Head of caudate nucleus (tissue), 42 donors: ENCODE measurements at places on chromosomes 16 and 17.

GRCh38 chr17:44065668-44066203 is 735 bp downstream of the LSM12 start:
- no peak for DNase-seq

DNA sequence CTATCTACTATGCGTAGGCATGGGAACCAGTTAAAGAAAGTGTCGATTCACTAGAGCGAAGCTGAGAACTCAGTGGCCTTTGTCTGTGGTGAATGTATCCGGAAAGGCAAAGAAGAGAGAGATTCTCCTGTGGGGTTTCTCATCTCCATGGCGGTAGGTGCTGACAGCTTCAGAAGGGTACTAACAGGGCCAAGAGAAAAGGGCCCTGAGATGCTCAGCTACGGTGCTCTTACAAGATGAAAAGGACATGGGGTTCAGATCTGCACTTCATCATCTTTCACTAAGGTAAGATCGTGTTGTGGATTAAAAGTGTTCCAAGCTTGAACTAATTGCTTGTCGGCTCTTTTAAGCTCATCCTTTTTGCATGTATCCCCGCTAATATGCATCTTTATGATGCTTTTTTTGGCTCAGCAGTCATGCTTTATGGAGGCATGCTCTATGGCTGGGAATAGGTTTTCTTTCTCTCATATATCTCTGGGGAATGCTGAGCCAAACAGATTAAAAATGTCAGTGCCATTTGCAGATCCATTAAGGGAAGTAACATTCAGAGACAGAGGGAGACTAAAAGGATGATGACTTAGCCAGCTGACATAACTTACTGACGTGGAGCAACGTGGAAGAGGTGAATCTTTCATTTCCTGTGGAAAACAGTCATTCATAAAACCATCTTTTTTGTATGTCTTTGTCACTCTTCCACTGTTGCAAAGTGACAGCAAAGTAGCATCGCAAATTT is 29.9 kb downstream of the KCNJ16 start:
- no peak for DNase-seq

- DNase-seq, result no peak
Observed at GRCh38 chr16:87684106-87684677, 81.6 kb downstream of the KLHDC4 start.

- DNase-seq, result no peak
Observed at GRCh38 chr17:63358111-63358839, 87.8 kb downstream of the CYB561 start.

GRCh38 chr16:46736695-46737094 is 11.4 kb downstream of the MYLK3 start:
- DNase-seq, result no peak

- no peak for DNase-seq
Observed at GRCh38 chr17:72512649-72513556, 392.1 kb downstream of the SOX9 start.

DNA sequence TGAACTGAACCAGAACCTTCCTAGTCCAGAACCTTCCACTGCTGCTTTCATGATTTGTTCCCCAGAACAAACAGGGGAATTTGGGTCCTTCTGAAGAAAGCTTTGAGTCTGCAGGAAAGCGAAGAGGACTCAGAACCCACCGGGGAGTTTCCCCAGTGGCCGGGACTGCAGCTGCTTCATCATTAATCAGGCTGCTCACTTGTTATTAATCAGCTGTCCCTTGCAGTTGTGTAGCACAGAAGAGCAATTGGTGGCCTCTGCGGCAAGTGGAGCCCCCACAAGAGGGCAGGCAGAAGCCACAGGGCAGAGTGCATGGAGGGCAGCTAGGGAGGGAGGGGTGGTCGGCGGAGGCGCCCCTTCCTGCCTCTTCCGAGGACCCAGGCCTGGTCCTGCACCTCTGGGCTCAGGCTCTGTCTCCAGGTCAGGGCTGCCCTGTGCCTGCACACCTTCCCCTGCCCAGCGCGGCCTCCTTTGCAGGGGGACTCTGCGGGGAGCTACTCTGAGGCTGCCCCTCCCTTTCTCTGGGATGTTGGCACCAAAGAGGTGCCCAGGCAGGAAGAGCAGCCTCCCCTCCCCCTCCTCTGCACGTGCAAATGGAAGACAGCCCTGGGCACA is 6.9 kb downstream of the CCL17 start:
- DNase-seq, result no peak

DNA sequence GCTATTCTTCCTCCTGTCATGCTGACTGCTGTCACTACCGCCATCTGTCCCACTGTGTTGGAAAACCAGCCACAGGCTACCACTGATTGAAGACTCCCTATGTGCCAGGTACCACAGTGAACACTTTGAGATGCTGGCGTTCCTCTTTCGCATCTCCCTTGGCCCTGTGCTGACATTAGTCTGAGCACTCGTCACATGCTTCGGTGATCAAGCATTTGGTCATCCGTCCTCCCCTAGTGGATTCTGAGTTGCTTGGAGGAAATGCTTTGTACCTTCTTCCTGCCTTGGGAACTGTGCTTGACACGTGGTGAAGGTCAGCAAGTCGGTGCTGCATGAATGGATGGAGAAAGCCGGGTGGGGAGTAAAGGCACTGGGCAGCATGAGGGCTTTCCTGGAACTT is 260.1 kb downstream of the SNX29 start:
- no peak for DNase-seq

DNA sequence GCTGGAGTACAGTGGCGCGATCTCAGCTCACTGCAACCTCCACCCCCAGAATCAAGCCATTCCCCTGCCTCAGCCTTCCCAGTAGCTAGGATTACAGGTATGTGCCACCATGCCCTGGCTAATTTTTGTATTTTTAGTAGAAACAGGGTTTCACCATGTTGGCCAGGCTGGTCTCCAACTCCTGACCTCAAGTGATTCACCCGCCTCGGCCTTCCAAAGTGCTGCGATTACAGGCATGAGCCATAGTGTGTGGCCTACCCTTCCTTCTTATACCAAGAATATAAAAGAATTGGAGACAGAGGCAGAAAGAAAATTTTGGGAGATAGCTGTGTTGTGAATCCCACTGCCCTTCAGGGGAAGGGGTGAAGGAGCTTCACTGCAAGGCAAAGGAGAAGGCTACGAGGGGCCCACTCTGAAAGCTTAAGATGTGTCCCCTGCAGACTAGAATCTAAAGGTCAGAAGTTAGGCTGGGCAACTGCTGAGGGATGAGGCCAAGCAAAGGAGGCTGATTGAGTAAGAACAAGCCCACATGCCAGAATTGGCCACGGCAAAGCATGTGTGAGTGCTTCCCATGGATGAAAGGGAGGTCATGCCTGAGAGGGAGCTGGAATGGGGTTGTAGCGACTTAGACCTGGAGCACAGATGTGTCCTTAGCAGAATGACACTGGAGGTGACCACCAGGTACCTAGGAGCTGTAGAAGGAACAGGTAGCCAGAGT is 8.4 kb upstream of the CRYBA1 start:
- DNase-seq, result no peak

GRCh38 chr17:44971776-44972483 is 3.8 kb upstream of the C1QL1 start:
- peak; percentile 50 for DNase-seq

DNA sequence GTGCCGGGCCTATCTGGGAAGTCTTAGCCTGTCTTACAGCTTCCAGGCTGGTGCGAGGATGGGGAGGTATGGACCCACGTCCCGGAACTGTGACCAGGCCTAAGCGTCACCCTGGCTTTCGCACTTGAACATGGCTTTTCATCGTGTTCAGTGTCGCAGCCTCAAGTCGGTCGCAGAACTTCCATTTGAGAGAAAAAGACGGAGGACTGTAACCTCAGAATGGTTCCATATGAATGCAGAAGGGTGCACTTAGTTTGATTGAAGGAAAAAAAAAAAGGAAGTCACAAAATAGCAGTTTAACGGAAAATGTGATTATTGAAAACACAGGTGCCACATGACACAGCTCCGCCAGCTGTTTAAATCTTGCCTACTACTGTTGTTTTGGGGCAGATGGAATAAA is 30.2 kb upstream of the JPT2 start:
- no peak for DNase-seq

- DNase-seq, result peak; percentile 83
Observed at GRCh38 chr16:14003074-14003570, 68.0 kb upstream of the MRTFB start.

DNA sequence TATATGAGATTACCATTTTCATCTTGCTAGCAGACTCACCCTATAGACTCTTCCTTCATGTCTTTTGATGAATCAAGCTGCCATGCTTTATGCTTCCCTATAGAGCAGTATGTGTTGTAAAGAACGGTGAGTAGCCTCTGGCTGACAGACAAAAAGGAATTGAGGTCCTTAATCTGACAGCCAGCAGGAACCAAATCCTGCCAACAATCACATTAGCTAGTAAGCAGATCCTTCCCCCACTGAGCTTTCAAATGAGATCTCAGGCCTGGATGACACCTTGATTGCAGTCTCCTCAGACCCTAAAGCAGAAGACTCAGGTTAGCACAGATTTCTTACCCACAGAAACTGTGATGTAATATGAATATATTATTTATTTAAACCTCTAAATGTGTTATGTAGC is 577.0 kb downstream of the CDH11 start:
- DNase-seq, result no peak

GRCh38 chr17:81890447-81891302 is 711 bp downstream of the ALYREF start:
- DNase-seq, result no peak

DNA sequence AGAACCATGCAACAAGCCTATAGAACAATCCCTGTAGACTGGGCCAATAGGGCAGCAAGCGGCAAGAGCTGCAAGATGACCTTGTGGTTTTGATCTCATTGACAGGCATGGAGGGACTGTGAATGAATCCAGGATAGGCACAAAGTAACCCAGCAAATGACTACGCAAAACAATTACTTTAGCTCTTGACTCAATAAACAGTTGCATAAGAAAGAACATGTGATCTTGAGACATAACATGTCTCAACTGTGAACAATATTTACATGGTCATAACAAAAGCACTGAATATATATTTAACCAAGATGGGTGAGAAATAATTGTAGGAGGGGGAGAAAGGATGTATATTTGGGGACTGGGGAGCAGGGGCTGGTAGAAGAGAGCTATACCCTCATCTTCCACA is 313.7 kb upstream of the CDH5 start:
- DNase-seq, result no peak

DNA sequence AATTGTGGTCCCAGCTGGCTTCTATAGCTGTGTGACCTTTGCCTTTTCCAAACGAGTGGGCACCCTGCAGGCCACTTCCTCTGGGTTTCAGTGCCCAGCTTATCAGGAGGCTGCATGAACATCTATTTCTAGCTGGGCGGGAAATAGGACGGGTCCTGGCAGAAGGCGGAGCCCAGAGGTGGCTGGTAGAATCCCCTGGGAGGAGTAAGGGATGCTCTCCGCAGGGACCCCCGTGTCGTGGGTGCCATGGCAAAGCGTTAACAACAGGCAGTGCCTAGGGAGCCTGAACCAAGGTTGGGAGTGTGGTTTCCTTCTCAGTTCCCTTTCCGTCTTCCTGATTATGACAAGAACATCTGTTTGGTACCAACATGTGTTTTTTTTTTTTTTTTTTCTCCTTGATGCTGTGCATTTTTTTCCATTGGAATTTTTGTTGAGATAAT is 58.2 kb downstream of the PLCG2 start:
- no peak for DNase-seq

DNA sequence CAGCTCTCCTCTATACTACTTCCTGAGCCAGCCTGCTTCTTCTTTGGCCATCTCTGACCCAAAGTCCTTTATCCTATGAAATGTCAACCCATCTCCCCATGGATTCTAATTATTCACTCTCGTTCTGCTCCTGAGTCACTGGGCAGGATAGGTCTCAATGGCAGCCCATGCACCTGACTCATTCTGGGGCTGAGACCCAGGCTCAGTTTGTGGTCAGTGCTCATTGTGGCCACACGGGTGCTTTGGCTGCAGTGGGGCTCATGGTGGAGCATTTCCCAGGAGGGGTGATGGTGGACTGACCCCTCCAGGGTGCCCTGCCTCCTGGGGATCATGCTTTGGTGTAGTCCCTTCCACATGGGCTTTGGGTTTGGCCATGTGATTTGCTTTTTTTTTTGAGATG is 154.8 kb upstream of the WSCD1 start:
- DNase-seq, result no peak

DNA sequence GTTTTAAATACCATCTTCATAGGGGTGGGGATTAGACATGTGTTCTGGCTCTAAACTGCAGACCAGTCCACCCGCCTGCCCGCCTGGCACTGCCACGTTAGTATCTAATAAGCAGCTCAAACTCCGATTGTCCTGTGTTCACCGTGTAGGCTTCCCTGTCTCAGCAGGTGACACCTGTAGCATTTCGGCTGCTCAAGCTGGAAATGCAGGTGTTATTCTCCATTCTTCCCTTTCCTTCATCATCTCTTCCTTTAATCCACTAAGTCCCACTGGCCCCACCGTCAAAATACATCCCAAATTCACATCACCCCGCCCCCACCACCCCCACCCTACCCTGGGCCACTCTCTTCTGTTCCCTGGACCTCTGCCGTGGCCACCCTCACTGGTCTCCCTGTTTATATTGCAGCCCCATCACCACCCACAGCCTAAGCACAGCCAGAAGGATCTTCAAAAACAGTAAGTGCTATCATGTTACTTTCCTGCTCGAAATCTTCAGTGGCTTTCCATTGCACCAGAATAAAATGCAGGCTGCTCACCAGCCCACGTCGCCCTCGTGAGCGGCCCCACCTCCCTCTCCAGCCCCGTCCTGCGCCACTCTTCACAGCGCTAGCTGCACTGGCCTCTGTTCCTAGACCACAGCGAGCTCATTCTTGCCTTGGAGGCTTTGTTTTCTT is 65.1 kb downstream of the RTN4RL1 start:
- DNase-seq, result no peak

DNA sequence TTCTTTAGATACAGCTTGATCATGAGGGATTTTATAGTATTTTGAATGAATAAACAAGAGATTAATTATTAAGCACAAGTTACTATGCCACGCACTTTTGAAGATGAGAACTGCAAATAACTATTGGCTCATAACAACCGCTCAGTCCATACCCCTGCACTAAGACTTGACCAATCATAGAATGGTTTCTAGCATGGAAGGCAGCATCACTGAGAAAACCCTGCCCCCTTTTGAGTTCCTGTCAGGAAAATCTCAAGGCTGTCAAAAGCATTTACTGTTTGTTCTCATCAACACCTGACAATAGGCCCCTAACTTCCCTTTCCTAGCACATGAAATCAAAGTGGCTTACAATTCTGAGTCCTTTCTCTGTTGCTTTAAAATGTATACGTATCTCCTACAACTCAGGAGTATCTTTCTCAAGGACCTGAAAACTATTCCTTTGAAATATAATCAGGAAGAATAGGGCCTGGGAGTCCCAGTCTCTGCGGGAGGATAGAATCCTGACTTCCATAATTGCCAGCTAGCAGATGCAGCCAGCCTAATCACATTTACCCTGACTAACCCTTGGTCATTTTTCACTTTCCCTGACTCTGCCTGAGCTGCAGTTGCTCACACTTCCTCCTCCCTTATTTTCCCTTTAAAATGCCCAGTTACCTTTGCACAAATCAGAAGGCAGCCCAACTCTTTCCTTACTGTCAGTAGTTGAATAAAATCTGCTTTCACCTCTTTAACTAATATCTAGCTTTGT is 9.1 kb upstream of the MMD start:
- no peak for DNase-seq

DNA sequence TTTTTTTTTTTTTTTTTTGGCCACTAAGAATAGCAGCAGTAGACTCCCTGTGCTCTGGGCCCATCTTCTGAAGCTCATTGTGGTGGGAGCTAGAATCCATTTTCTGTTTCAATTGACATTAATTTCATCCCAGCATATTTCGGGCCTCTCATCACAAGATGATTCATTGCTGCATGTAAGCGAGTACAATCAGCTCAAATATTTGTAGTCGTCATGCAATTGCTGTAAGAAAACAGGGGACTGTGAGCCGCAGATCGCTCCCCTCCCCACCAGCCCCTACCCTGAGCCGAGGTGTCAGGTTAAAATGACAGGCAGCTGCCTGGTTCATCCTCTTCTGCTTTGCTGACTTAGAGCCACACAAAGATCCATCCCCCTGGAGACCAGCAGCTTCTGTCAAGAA is 358.8 kb upstream of the CDH5 start:
- DNase-seq, result no peak
